ENCODE measurements at places on chromosomes 3 and 15.
A peak's percentile ranks its signal among the peaks of the same experiment; 100 is the strongest.

DNA sequence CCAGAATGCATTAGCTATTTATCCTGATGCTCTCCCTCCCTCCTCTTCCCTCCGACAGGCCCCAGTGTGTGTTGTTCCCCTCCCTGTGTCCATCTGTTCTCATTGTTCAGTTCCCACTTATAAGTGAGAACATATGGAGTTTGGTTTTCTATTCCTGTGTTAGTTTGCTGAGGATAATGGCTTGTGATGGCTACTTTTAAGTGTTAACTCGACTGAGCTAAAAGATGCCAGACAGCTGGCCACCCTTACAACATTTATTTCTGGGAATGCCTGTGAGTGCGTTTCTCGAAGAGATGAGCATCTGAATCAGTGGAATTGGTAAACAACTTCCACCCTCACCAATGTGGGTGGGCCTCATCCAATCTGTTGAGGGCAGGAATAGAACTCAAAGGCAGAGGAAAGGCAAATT, 24.7 kb upstream of the TM2D3 start:
- DNase-seq, result no peak

- DNase-seq, result no peak
These were observed 114.1 kb upstream of the ADAMTS9 start for GRCh38 chr3:64801856-64802255.

- DNase-seq, result no peak
These were observed 21.7 kb downstream of the DZIP1L start for GRCh38 chr3:138093721-138094120.

GRCh38 chr15:99340347-99340746, 89.1 kb downstream of the LRRC28 start:
- no peak for DNase-seq

DNA sequence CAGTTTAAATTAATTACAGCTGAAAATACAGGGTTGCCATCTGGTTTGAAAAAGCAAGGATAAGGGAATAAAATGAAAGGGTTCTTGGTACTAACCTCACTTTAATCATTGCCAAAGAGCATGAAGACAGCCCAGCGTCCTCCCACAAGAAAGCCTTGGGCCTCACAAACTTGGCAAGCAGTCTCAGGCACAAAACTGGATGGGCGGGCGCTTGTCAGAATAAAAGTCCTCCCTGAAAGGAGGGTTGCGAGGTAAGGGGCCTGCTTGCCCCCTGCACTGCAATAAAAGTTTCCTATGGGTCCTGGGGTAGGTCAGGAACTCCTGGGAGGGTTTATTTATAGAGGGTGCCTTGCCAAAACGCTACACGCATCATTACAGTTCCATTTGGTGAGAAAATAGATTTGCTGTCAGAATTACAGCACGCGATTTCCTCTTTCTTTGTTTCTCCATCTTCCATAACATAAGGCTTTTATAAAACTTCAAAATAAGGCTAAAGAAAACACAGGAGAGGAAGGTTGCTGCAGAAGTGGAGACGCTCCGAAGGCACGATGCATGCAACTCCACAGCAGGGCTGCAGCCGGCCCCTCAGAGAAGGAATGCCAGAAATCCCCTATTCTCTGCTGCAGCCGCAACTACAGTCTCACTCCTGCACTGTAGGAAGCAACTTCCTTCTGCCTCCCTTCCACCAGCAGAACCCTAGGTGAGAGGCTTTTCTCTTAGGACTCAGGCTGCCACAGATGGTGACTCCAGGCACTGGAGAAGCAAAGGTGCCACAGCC, 61.3 kb downstream of the VGLL4 start:
- no peak for DNase-seq

GRCh38 chr3:18656410-18656809, 231.3 kb upstream of the SATB1 start:
- DNase-seq, result peak; percentile 12

GRCh38 chr3:31410411-31410810, 122.3 kb upstream of the STT3B start:
- no peak for DNase-seq

- no peak for DNase-seq
These were observed 11.8 kb upstream of the CCR8 start for GRCh38 chr3:39317571-39318169.

DNA sequence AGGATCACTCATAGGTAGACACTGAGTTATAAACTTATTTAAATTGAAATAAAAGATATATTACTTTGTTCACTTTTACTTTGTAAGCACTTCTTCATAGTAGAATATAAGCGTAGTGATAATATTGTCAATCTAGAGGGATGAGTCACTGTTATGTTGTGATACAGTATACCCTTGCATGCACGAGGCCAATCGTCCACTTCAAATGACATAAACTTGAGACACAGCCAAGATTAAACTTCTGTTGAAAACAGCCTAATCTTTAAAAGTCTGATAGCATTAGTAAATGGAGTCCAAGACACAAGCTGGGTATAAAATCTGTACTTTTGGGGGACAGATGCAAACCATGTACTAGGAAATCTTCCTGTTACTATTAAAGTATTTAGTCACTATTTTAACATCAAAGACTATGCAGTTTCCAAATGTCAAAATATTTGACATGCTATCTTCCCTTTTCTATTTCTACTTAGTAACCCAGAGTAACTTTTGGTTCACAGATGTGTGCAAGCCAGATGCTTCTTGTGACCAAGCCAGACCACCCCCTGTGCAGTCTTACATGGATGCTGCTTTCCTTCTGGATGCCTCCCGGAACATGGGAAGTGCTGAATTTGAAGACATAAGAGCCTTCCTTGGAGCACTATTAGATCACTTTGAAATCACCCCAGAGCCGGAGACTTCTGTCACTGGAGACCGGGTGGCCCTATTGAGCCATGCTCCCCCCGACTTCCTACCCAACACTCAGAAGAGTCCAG, 85.3 kb downstream of the PIK3R4 start:
- no peak for DNase-seq

GRCh38 chr15:28896951-28897350, 11.2 kb downstream of the APBA2 start:
- DNase-seq, result no peak

GRCh38 chr15:59180945-59181600, 25.6 kb upstream of the LDHAL6B start:
- no peak for DNase-seq

DNA sequence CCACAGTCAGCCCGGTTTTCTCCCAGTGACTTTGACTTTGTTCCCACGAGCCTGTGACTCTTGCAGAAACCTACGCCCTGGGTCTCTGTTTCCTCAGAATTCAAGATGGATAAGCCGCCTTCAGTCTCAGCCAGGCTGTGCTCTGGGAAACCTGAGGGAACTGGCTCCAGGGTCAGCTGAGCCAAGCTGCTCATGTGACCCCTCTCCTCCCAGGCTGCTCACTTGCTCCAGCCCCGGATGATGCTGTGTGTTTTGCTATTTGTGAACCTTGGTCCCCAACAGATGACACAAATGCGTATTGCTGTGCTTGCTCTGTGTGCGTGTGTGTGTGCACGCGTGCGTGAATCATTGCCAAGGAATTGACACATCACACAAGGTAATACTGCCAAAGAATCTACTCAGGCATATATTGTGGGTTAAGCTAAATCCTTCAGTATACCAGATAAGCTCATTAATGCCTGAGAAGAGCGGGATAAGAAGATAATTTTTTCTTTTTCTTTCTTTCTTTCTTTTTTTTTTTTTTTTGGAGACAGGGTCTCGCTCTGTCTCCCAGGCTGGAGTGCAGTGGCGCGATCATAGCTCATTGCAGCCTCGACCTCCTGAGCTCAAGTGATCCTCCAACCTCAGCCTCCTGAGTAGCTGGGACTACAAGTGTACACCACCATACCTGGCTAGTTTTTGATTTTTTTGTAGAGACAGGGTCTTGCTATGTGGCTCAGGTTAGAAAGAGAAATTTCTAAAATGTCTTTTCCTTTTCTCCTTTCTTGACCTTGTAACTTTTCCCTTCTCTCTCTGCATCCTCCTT, 29.2 kb upstream of the UMPS start:
- DNase-seq, result no peak

- DNase-seq, result no peak
These were observed 110.7 kb upstream of the CNTN4 start for GRCh38 chr3:1987980-1988379.

- no peak for DNase-seq
These were observed 18.7 kb upstream of the PAQR9 start for GRCh38 chr3:142982038-142982773.

- no peak for DNase-seq
These were observed 58.6 kb downstream of the SIDT1 start for GRCh38 chr3:113590983-113591382.

GRCh38 chr3:139827833-139828232, 107.2 kb upstream of the CLSTN2 start:
- DNase-seq, result no peak
